Stromal cell of bone marrow (primary cell): ENCODE measurements at places on chromosomes 3 and 15.

GRCh38 chr3:181851063-181851462 is 139.3 kb downstream of the SOX2 start:
- DNase-seq = no peak

DNA sequence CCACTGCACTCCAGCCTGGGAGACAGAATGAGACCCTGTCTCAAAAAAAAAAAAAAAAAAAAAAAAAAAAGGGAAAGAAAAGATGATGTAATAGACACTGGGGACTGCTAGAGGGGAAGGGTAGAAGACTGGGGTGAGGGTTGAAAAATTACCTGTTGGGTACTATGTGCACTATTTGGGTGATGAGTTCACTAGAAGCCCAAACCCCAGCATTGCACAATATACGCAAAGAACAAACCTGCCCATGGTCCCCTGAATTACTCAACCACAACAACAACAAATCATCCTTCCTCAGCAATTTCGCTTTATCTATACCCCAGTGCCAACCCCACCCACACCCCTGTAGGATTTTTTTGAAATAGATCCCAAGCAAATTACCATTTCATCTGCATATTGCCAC is 13.5 kb downstream of the NIPA1 start:
- DNase-seq = no peak

- no peak for DNase-seq
Observed at GRCh38 chr3:133404920-133405319, 5.1 kb downstream of the BFSP2 start.

DNA sequence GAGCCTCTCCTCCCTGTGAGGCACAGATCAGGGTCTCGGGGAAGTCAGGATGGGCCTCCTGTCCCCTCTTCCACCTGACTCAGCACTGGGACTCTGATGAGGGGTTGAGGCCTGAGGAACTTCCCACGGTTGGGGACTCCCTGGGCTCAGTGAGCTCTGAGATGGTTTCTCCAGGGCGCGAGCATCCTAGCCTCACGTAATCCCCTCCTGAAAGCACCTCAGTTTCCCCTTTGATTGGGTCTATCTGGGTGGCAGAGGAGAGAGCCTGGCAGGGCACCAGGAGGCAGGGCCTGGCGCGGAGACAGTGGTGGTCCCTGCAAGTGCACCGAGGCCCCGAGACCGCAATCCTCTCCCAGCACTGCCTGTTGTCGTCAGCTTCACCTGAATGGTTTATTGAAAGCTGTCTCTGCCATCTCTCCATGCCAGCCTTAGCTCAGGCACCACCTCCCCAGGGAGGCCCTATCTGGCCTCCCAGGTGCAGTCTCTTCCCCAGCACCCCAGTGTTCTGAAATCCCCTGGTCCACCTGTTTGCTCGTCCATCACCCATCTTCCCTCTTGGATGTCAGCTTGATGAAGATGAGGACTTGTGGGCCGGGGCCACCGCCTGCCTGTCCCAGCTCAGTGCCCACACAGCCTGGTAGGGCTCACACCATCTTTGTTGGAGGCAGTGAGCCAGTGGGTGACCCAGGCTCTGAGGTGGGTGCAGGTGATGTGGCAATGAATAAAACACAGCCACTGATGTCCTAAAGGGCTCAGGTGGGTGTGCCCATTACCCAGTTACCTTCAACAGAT is 52.2 kb upstream of the PCSK6 start:
- no peak for DNase-seq

DNA sequence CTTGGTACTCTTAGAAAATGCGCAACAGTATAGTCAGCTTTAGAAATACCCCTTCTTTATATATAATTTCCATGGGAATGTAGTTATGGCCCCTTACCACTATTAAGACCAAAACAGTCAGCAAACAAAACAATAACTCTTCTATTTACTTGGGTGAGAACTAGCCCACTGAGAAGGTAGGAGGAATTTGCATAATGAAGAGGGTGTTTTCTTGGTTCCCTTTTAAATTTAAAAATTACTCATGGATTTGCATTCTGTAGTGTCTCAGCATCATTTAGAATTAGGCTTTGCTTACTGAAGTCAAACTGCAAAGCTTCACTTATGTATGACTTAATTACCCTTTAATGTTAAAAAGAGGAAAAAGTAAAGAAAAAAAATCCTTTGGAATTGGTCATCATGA is 350.8 kb downstream of the PTPRG start:
- DNase-seq = no peak

GRCh38 chr3:110343376-110343775 is 728.2 kb upstream of the NECTIN3 start:
- no peak for DNase-seq

GRCh38 chr3:123883701-123884202 is 380 bp downstream of the MYLK start:
- DNase-seq = no peak

- DNase-seq = no peak
Observed at GRCh38 chr3:191236646-191237045, 37.6 kb downstream of the OSTN start.

DNA sequence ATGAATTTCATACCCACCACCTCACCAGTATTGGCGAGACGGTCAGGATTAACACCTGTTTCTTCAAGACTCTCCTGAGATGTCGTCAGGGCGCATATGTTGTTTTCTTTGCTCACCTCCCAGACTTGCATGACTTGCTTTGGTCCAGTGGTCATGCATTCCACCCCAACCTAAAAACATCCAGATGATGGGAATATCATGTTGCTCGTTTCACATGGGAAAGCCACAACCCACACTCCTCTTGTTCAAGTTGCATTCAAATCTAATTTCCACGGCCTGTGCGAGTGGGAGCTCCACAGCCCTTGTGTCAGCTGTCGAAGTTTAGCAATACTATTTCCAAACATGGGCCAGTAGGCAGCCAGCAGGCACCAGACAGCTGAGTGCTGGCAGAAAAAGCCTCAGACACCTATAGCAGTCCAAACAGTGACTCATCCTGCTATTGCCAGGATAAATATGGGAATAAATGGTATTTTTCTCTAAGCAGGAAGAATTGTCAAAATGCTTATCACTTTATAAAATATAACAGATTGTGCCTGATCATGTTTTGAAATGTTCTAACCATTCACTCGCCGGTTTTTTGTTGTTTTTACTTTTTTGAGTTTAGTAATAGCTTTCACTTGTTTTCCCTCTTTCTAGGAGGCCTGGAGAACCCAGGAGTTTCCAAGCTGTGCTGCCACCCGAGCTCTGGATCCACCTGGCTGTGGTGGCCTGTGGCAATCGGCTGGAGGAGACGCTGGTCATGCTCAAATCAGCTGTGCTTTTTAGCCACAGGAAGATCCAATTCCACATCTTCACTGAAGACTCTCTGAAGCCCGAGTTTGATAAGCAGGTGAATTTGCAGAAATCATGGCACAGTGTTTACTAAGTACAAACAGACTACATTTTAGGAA is 20.1 kb downstream of the GXYLT2 start:
- DNase-seq = peak; percentile 73

GRCh38 chr15:83458381-83458780 is 11.2 kb downstream of the SH3GL3 start:
- no peak for DNase-seq

DNA sequence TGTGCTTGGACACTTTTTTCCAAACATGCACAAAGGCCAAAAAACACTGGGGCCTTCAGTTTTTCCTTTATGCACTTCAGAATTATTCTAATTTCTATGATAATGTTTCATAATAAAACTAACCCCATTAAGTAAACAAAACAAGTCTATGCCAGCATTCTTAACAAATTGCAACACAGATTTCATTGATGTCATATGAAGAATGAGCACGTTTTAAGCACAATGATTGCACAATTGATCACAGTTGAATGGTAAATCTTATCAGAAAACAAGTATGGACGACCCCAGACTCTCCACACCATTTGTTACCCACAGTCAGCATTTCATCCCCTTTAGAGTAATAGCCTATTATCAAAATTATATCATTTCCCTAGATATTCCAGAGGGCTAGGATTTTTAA is 46.7 kb upstream of the PROK2 start:
- no peak for DNase-seq

DNA sequence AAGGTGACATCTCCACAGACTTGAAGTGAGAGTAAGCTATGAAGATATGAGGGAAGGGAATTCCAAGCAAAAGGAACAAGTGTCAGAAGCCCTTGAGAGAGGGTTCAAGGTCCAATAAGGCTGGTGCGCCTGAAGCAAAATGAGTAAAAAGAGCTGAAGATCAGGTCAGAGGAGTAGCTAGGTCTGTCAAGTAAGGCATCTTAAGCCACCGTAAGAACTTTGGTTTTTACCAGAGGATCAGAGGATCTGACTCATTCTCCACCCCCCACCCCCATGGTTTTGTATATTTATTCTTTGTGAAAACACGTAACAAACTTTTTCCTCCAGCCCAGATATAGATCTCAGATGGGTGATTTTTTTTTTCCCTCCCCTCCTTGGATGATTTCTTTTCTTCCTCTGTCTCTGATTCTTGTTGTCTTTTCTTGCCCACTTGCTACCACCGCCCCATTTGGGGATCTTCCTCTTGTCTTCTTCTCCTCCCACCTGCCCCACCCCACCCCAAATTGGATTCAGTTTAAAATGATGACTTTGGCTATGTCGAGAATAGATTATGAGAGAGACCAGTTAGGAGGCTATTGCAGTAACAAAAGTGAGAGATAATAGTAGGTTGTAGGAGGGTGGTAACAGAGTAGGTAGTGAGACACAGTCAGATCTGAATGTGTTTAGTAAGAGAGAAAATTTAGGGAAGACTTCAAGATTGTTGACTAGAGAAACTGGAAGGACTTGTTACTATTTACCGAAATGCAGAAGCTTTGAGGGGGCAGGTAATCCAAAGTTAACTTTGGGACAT is 6.1 kb downstream of the TRMT10C start:
- DNase-seq = no peak

DNA sequence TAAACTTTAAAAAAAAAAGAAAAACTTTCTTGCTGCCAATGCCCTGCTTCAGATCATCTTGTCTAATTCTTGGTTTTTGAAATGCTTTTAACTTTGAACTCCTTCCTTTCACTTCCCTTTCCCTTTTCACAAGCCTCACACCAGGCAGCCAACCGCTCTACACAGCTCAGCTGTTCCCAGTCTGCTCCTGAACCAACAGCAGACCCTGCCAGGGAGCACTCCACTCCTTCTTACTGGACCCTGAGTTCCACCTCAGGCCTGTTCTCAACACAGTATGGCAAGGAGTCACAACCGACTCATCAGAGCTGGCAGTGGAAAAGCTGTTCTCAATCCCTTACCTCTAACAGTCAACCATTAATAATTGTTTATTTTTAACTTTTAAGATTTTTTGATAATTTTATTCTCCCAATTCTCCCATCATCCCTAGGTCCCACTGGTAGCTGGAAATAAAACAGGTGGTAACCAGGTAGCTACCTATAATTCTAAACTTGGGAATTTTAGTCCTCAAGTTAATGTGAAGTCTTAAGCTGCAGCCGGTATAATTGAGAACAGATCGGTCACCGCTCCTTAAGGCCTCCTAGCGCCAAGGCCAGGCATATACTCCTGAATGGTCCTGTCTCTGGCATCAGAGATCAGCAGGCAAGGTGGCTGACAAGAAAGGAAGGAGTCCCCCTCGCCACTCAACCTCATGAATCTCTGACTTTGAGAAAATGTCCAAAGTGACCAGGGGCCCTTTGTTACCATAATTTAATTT is 43.9 kb downstream of the BOC start:
- no peak for DNase-seq

DNA sequence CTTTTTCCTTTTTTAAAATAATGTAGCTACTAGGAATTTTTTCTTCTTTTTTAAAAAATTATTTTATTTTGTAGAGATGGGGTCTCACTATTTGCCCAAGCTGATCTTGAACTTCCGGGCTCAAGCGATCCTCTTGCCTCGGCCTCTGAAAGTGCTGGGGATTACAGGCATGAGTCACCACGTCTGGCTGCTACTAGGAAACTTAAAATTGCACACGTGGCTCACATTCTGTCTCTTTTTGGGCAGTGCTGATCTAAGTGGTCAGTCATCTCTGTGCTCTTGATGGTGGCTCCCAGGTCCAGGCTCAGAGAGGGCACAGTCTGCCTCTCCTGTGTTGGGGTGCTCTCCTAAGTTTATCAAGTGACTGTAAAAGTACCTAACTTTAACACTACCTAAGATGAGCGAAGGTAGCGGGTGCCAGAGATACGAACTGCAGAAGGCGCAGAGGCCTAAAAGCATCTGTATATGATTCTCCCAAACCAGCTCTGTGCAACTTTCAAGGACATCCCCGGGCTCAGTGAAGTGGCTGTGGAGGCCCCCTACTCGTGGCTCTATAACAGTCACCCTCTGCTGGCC is 52.9 kb upstream of the SEC13 start:
- no peak for DNase-seq

DNA sequence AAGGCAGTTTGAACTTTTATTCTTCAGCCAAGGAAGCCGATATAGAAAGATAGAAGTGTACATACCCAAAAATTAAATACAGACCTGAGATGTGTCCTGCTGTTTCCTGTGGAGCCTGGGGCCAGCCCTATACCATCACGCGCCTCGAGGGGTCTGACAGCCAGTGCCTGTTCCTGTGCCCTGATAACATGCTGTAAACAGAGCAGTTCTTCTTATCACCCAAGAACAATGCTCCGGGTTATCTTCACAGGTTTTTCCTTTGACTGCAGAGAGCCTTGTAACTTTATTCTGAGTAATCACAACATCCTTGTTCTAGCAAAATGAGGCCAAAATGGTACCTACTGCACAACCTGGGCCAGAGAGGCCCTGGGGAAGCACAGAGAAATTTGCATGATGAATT is 289.7 kb upstream of the CHRM5 start:
- no peak for DNase-seq

DNA sequence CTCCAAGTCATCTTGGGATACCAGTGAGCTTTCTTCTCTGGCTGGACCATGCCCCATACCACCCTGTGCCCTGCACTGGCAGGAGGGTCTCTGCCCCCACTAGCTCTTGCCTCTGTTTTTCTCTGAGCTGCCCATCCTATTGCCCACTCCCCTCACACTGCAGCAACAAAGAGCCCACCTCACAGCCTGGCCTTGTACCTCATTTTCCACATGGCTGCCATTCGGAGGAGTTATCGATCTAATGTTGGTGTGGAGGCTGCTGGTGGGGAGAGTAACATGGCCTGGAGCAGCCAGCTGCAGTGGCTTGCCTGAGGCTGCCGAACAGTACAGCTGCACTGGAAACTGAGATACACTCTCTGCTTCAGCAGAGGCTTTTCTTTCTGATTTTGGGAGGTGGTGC is 65.7 kb upstream of the AGBL1 start:
- DNase-seq = no peak

- no peak for DNase-seq
Observed at GRCh38 chr3:72065236-72065635, 280.3 kb upstream of the PROK2 start.

DNA sequence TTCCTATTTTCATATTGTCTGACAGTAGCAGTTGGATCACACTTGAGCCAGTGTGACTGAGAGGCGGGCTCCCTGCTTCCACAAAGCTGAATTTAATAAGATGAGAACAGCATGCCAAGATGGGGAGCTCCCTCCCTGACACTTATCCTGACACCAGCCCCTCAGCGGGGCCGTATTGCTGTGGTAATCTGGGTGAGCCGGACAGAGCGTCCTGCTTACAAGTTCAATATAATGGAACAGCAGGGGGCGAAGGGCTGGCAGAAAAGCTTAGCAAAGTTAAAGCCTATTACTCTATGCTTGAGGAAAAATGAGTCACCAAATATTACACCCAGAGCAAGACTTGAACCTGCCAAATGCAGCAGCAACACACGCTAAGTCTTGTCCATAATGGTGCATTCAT is 163.8 kb upstream of the CMC1 start:
- peak; percentile 37 for DNase-seq

- DNase-seq = no peak
Observed at GRCh38 chr3:71707595-71707994, 17.6 kb downstream of the EIF4E3 start.
